ENCODE measurements at places on chromosomes 16 and 17.
A peak's percentile ranks its signal among the peaks of the same experiment; 100 is the strongest.

DNA sequence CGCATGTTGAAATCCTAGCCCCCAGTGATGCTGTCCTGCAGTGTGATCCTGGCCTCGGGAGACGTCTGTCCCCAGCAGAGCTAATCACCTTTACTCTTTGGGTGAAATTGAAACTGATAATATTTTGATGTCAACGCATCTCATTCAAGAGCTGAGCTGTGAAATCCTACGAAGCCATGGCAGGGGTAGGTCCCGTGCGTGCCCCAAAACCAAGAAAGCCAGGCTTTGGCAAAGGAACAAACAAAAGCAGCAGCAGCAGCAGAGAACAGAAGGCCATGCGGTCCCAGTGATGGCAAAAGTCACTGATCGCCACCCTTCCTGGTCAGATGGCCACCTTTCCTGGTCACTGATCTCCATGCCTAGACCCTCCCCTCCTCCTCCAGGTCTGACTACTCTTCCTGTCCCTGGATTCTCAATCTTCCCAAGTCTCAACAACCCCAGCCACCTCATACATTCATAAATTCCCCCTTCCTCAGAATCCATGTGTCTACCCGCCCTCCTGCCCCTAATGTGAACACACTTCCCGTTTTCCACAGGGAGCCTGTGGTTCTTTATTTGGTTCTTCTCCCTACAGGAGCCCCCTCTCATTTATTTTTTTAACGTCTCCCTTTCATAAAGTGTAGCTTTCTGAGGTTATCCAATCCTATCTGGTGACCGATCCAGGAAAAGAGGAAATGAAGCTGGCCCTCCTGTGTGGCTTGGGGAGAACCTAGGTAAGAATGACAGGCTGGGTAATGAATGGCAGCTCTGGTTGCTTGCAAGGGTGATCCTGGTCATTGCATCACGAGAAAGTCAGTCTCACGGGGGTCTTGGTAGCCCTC lies 50.3 kb downstream of the CPPED1 start:
- DNase-seq = no peak

- no peak for DNase-seq
Measured at GRCh38 chr16:47627085-47627639, 166.0 kb downstream of the PHKB start.

DNA sequence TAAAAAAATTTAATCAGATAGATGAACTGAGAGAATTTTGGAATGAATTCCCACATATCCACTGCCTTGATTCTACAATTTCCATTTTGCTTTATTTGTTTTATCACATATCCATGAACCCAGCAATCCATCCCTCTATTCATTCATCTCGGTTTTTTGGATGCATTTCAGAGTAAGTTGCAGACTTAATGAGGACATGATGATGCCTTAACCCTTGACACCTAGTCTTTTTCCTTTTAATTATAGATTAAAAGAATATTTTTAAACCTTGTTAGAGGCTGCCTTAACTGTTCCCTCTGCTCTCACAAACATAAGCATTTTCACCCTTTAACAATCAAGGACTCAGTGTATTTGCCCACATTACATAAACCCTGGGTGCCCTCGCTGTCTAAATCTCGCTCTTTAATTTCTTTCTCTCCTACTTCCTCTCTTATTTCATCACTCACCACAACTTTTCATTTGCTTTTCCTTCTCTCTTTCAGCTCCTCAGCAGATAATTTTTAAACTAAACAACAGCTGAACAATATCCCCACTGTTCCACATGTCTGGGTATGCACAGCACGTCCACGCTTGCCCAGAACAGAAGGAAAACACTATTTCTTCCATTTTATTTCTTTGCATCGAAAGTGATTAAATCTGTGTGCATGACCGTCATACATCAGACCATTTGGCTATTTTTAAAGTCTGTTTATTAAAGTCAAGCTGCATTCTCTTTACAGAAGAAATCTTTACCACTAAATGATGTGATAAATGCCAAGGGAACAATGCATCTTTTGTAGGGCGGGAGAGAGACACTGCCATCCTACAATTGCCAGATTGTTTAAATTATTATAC lies 39.9 kb downstream of the IQCK start:
- no peak for DNase-seq

- no peak for DNase-seq
Measured at GRCh38 chr16:67098599-67098998, 11.1 kb upstream of the PHAF1 start.

DNA sequence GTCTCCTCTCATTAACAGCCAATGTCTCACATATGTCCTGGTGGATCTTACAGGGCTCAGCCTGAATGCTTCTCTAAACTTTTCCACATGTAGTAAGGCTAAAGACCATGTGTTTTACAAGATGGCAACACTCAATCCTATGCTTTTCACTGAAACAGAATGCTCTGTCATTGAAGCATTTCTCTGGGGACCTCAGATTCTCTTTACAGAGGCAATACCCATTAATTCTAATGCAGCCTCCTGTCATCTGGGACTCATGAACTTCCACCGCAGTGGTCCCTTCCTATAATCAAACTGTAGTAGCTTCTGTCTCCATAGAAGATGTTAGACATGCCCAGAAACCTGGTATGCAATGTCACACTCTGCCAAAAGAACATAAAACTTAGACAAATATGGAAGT lies 926.6 kb upstream of the RBFOX1 start:
- no peak for DNase-seq

GRCh38 chr17:48592577-48592976 lies 1.0 kb downstream of the HOXB5 start:
- DNase-seq = no peak

GRCh38 chr16:19188406-19188805 lies 20.4 kb downstream of the SYT17 start:
- no peak for DNase-seq

- no peak for DNase-seq
Measured at GRCh38 chr17:78715876-78716275, 66.2 kb downstream of the CYTH1 start.

- peak; percentile 70 for DNase-seq
Measured at GRCh38 chr17:18182978-18183333, 672 bp upstream of the ALKBH5 start.

- no peak for DNase-seq
Measured at GRCh38 chr16:57245472-57246113, 534 bp downstream of the ARL2BP start.

DNA sequence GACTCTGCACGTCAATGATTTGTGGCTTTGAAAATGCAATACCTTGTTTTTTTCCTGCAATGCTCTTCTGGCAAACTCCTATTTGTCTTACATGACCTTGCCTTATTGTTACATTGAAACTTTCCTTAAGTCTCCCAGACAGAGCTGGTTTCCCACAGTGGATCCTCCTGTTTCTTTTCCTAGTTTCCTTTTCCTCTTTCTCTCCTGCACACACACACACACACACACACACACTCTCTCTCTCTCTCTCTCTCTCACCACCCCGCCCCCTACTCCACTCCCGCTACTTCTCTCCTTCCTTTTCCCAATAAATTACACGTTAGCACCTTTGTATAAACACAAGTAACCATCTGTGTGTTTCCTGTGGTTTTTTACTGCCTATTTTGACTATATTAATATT lies 2.3 kb downstream of the ORC6 start:
- no peak for DNase-seq

DNA sequence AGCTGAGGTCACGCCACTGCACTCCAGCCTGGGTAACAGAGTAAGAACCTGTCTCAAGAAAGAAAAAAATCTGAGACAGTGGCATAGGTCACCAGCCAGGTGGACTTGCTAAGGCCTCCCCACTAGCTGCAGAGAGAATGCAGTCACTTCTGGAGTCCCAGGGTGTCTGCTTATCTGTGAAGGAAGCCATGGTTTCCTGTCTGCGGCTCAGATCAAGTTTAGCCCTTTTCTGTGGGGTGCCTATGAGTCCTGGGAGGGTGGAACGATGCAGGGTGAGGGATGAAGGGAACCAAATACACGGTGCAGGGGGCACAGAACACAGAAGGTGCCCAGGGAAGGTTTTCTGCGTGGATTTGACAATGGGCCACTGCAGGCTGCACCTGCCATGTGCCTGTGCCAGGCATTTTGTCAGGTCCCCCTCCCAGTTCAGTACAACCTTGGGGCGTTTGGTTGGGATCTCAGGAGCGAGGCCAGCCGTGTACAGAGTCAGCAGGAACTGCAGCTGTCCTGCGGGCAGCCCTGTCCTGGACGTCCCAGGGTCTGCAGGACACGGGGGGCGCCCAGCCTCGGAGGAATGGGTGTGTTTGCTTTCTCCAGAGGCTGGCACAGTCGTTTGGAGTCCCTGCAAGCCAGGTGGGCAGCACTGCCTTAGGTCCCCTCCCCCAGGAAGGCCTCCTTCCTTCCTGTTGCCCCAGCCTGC lies 41.8 kb downstream of the RAB11FIP4 start:
- peak; percentile 31 for DNase-seq

GRCh38 chr16:62130101-62130500 lies 93.9 kb upstream of the CDH8 start:
- no peak for DNase-seq

- peak; percentile 1 for DNase-seq
Measured at GRCh38 chr17:45305530-45306087, 11.2 kb downstream of the MAP3K14 start.

DNA sequence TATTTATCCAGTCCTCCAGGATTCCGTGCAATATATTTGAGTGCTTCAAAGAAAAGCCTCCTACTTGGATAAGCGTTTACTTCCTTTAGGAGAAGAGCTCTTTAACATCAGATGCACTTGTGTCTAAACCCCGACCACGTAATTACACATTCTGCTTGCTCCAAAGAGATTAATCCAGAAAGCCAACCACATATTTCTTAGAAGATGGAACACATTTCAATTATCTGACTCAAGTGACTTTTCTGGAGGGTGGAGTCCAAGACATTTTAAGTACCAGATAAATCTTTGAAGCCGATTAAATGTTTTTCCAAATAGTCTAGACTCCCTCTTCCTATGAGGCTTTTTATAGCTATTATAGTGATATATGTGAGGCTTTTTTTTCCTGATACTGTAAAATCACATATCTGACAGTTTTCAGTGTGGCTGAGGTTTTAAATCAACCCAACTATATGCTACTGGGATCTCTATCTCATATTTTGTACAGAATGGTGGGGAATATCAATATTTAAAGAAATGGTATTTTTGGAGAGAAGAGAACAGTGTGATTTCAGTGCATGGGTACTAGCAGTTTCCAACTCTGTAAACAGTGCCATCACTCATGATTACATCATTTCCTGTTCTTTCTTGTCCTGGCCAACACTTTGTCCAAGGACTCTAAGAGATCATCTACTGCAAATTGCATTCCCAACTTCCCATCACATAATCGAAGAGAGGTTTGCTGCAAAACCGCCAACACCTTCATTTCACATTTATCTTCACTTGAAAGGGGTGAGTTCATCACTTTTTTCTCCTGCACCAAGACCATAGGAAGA lies 192.4 kb upstream of the HSBP1 start:
- no peak for DNase-seq

DNA sequence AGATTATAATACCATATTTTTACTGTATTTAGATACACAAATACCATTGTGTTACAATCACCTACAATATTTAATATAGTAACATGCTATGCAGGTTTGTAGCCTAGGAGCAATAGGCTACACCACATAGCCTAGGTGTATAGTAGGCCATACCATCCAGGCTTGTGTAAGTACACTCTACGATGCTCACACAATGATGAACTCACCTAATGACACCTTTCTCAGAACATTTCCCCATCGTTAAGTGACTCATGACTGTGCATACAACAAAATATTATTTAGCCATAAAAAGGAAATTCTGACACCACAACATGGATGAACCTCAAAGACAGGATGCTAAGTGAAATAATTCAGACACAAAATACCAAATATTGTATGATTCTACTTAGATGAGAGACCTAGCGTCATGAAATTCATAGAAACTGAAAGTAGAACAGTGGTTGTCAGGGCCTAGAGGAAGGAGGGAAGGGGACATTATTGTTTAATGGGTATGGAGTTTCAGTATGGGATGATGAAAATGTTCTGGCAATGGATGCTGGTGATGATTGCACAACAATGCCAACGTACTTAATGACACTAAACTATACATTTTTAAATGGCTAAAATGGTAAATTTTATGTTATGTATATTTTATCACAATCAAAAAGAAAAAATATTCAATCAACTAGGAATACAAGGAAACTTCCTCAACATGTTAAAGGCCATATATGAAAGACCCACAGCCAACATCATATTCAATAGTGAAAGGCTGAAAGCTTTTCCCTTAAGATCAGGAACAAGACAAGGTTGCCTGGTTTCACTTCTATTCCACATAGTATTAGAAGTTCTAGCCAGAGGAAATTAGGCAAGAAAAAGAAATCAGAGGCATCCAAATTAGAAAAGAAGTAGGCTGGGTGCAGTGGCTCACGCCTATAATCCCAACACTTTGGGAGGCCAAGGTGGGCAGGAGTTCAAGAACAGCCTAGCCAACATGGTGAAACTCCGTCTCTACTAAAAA lies 5.9 kb upstream of the C16orf87 start:
- DNase-seq = no peak

DNA sequence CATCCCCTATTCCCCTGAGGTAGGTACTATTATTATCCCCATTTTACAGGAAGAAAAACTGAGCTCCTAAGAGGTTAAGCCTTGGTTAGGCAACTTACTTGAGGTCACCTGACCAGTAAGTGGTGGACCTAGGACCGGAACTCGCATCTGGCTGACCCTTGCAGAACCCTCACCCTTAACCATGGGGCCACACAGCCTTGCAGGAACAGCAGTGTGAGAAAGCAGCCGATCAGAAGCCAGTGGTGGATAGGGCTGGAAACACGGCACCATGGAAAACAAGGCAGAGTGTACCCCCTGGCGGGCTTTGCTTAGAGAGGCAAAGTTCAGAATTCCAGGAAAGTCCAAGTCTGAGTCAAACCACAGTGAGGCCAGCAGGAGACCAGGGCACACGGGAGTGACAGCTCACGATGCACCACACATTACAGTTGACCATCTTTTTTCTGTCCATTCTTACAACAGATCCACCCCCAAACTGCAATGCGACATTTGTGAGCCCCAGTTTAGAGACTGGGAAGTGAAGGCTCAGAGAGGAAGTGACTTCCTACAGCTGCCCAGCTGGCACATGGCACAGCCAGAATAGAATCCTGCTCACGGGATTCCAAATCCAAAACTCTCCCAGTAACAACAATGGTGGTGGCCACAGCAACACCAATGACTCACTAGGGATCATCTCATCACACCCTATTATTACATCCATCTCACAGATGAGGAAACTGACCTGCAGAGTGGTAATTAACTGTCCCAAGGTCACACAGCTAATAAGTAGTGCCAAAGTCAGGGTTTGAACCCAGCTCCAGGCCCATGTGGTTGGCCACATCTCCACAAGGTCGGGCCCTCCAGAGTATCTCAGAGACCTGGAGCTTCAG lies 20.3 kb downstream of the KIFC3 start:
- DNase-seq = no peak

DNA sequence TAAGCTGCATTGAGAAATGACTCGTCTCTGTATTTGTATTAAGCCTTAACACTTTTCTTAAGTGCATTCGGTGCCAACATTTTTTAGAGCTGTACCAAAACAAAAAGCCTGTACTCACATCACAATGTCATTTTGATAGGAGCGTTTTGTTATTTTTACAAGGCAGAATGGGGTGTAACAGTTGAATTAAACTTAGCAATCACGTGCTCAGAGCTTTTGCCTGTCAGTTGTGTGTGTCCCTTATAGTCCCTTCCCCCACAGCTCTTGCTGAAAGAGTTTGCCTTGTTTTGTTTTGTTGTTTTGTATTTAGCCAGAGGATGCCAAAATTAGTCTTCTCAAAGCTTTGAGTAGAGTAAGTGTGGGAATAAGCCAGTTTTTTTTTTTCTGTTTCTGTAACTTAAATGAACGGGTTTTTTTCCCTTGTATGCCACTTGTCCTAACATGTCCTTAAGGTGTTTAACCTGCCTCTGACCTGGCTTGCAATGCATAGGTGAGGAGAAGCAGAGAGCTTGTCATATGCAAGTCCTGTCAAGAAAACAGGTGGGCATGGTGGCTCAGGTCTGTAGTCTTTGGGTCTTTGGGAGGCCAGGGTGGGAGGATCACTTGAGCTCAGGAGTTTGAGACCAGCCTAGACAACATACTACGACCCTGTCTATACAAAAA lies 4.6 kb upstream of the MAPK8IP3 start:
- DNase-seq = no peak
